ENCODE measurements at places on chromosomes 1 and 21. TPM values are rescaled to one million over a fixed set of nuclear protein-coding genes. Genes with fewer than 3 reads are reported as not detected.

- H3K27me3 ChIP-seq = no peaks in the 10 kb centered on the region
- H3K36me3 ChIP-seq = no peaks in the 10 kb centered on the region
- DNase-seq = peak; percentile 95
- peak overlapping the region; percentile 39 for H3K4me3 ChIP-seq
- H3K4me1 ChIP-seq = peaks cover 18% of the 10 kb centered on the region
Observed at GRCh38 chr1:2199042-2199810, 4.7 kb upstream of the FAAP20 start.

- no peaks in the 10 kb centered on the region for H3K36me3 ChIP-seq
- DNase-seq = no peak
- no peak overlapping the region for H3K4me3 ChIP-seq
- H3K4me1 ChIP-seq = no peaks in the 10 kb centered on the region
- no peak overlapping the region for H3K27ac ChIP-seq
Observed at GRCh38 chr1:43056460-43056859, 97.8 kb upstream of the SLC2A1 start.

DNA sequence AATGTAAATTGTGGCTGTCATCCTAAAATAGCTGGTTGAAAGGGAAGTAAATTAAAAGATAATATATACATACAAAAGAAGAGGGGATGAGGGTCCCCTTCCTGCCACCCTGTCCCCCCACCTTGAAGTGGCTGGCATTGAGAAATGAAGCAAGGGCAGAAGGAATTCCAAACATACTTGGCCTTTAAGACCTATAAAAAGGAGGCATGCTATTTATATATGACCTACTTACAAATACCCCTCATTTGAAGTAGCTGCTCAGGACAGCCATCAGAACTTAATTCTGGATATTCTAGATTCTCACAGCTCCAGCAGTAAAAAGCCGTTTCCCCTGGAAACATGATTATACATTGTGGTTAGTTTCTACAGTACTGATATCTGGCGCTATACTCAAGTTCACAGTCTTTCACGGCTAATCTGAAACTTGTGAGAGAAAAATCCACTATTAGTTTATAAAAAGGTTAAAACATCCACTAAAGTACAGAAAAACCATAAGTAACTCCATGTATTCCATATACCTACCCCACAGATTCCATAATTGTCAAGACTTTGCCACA, 9.6 kb upstream of the MAP10 start:
- DNase-seq = no peak
- no peaks in the 10 kb centered on the region for H3K36me3 ChIP-seq
- H3K4me3 ChIP-seq = no peak overlapping the region
- H3K4me1 ChIP-seq = no peaks in the 10 kb centered on the region
- no peak overlapping the region for H3K27ac ChIP-seq

OR2G2 gene
- total RNA-seq = not detected

DNA sequence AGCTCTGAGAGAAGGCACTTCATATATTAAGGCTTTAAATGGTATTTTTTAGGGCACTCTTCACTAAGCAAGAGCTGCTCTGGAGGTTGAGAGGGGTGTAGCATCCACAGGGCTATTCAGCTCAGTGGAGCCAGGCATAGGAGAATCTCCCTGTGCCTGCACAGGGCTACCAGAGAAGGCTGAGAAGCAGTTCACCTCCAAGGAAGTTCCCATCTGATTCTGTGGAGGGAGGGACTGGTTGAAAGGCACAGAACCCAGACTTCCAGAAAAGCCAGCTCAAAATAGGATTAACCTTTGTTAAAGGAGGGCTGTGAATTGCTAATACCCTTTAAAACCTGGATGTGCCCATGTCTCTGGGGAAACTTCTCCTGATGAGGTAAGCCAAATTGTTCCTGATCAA, 304.5 kb downstream of the TTLL7 start:
- H3K36me3 ChIP-seq = no peaks in the 10 kb centered on the region
- H3K27ac ChIP-seq = no peak overlapping the region
- H3K27me3 ChIP-seq = no peaks in the 10 kb centered on the region
- no peaks in the 10 kb centered on the region for H3K4me1 ChIP-seq
- no peak overlapping the region for H3K4me3 ChIP-seq

TCHH gene
- total RNA-seq = not detected
